ENCODE measurements at places on chromosomes 7 and 10.

DNA sequence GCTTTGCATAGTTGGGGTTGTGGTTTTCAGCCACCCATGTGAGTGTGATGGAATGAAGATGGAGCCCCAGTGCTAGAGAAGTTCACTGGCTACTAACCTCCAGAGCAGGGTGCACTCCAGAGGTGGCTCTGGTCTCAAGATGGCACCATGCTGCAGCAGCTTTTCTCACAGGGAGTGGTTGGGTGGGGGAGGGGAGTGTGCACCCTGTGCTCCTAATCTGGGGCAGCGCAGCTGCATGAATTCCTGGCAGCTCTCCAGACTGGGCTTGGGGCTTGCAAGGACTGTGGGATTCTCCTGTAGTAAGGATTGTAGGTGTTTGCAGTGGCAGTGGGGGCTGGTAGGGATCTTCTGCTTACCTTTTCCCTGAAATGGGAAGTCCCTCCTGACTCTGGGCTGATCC, 23.7 kb downstream of the PHTF2 start:
- no peak for DNase-seq

DNA sequence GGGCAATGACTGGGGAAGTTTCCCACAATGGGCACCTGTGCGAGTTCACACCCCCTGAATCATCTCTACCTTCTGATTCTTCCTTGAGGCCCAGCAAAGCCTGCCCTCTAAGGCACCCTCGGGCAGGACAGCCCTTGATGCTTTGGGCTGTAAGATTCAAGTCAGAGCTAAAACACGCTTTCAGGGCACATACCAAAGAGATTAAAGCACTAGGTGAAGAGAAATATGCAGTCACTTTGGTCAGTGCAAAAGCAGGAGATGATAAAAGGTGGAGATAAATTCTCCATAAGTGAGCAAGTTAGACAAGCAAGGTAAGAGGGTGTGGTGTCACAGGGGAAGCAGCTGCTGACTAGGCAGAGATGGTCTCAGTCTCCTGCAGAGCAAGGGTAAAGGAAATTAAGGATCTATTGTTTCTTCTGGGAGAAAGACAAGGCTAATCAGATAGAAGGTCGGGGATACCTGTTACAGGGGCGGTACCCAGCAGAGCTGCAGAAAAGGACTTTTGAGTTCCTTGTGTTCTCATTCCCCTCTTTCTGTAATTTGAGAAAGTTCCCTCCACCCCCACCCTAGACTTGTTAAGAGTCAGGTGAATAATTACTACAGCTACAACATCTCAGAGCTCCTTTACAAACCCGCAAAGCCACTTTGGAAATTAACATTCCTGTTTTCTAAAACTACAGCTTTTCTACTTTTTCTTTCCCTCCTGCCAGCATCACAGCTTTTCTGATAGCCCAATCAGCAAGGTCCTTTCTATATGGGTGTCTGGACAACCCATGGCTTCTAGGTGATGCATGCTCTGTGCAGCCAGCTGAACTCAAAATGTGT, 26.4 kb downstream of the PDLIM1 start:
- DNase-seq, result no peak

DNA sequence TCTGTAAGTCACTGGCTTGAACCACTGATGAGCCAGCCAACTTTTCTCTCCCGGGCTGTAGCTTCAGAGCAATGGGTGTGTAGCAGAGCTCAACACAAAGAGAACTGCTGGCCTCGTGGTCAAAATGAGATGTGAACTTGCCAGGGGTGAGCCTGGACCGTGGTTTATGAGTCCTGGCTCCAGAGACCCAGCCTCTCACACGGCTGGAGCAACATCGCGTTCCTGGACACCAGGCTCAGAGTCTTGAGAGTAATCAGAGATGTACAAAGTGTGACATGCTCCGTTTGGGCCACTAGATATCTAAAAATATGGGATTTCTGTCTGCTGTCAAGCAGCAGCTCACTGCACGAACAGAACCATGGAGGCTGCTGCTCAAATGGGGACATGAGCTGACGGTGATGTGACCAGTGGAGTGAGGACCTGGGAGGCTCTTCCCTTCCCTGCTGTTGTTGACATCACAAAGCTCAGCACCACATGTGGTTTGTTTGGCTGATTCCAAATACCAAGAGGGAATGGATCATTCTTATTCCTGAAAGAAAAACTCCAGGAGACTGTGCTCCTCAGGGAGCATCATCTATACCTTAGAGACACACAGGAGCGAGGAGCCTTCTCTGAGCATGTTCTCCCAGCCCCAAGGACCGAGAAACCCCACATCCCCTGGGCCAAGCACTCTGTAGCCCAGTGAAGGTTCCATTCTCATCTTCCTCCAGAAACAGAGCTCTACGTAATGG, 9.2 kb upstream of the SVIL start:
- DNase-seq, result no peak

GRCh38 chr7:19061331-19061730, 56.1 kb downstream of the TWIST1 start:
- DNase-seq, result no peak

DNA sequence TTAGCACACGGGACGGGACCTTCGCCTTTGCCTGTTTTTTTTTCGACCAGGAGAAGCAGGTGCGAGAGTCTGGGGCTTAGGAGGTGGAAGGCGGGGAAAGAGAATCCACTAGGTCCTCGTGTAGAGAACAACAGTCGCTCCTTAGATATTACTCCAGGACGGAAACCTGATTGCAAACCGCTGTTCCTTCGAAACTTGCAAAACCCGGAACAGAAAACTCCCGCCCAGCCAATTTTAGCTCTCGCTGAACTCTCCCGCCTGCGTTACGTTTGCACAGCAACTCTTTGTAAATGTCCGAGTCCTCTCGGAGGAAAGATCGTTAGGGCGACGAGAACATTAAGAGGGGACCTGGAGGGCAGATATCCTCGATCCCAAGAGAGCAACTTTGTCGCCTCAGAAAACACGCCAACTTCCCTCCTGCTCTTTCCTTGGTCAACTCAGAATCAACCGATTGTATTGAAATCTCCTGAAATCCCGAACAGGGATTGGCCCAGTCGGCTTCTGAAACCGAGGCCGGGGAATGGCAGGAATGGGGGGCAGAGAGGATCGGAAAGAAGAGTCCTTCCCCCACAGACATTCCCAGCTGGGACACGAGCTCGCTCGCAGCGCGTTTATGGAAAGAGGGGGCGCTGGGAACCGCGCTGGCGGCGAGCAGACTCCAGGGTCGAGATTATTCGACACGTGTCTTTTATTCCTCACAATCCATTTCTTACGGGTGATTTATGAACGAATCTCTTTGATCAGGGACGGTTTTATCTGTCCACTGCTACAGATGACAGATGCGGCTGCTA, 9.9 kb downstream of the TWIST1 start:
- DNase-seq, result no peak

DNA sequence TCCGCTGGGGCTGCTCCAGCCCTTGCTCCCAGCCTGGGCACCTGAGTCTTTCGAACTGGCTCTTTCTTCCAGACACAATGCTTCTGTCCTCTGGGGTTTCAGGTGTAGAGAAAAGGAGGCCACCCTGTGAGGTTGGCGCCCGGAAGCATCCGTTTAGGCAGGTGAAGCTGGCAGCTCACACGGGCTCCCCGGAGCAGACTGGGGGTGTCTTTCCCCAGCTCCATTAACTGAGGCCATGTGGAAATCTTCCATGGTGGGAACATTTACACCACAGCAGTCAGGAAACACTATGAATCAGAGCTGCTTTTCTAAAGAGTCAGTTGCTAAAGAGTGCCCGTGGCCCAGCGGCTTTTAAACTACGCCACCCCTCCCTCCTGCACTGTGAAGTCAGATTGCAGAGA, 29.2 kb downstream of the PRKAG2 start:
- no peak for DNase-seq

- no peak for DNase-seq
Observed at GRCh38 chr10:33460505-33461294, 126.2 kb upstream of the NRP1 start.

GRCh38 chr7:47826754-47827153, 121.5 kb downstream of the PKD1L1 start:
- no peak for DNase-seq

GRCh38 chr7:1078519-1078918, 9.4 kb upstream of the GPER1 start:
- DNase-seq, result no peak

GRCh38 chr7:138890499-138891445, 90.4 kb downstream of the KIAA1549 start:
- DNase-seq, result no peak

DNA sequence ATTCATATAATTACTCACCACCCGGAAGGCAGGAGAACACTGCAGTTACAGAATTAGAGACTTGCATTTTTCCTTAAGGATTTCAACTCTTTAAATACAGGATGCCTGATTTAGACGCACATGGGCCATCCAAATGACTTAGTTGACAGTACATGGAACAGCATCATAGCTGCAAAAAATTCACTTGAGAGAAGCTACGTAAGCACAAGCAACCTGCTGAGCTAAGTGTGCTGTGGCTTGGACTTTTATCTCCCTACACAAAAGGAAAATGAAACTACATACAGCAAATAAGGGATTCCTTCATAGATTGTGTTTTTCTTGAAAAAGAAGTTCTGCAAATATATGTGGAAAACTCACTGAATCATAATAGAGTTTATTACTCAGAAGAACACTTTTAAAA, 152.6 kb downstream of the POU6F2 start:
- no peak for DNase-seq

DNA sequence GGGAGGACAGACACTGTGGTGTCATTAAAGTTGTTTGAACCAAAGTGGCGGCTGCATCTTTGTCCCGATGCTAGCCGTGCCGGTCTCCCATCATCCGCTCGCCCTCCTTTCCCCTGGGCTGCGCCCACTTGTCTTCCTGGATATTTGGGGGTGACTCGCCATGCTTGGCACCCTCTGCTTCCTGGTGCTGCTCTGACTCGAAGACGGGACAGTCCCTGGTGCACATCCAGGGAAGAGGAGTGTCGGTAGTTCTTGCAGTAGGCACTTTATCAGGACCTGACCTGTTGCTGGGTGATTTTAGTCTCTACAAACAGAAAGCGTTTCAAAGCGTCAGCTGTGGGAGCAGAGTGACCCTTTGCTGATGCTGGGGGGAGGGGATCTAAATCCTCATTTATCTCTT, 68.3 kb upstream of the DNAJB6 start:
- no peak for DNase-seq

DNA sequence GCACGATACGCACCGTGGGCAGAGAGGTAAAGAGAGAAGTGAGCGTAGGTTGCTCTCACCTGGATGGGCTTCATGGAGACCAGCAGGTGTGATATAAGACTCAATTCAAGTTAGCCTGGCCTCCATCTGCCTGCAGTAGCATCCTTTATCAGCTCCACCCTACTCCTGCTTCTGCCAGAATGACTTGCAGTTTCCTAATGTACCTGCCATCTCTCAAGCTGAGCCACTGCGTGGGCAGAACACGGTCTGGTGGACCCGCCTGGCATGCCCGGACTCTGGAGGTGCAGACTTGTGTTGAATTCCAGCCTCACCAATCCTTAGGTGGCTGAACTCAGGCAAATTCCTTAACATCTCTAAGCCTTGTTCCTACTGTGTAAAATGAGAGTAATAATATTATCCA, 64.3 kb downstream of the STEAP1B start:
- no peak for DNase-seq

- no peak for DNase-seq
Observed at GRCh38 chr7:56495165-56495564, 378.9 kb upstream of the NUPR2 start.
